ENCODE measurements at places on chromosomes 16 and 17. TPM values are rescaled to one million over a fixed set of nuclear protein-coding genes. Genes with fewer than 3 reads are reported as not detected.
A peak's percentile ranks its signal among the peaks of the same experiment; 100 is the strongest.

DNA sequence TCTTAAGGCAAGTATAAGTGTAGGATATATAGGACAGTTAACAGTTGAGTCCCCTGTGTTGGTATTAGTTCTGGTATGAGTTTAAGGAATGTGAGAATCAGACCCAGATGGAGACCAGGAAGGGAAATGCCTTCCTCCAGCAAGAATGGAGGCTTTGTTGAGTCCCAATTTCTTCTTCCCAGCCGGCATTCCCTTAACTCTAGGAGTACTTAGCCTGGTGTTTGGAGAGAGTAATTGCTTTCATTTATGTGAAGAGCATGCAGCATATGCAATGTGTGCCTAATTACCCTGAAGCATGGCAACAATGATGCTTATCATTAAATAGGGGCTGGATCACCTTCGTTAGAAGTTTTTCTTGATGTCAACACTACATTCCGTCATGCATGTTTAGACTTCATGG, 225.9 kb upstream of the XYLT1 start:
- DNase-seq: no peak

- no peak for DNase-seq
Observed at GRCh38 chr16:49623501-49624266, 232.2 kb downstream of the ZNF423 start.

- DNase-seq: no peak
Observed at GRCh38 chr17:32793841-32794240, 83.1 kb downstream of the MYO1D start.

DNA sequence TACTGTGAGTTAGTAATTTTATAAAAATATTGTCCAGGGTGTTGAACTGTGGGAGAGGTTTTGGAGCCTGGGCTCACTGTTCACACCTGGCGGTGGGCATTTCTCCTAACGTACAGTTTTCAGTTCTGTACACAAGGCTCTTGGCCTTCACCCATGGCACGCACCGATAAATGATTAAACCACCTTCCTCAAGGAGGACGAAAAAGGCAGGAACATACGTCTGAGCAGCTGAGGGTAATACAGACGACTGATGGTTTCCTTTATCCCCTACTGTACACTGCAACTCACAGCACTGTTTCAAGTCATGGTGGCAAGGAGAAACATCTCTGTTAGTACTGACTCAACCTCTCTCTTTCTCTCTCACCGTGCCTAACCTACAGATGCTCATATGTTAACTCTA, 1.4 kb upstream of the ST6GALNAC1 start:
- DNase-seq: no peak

DNA sequence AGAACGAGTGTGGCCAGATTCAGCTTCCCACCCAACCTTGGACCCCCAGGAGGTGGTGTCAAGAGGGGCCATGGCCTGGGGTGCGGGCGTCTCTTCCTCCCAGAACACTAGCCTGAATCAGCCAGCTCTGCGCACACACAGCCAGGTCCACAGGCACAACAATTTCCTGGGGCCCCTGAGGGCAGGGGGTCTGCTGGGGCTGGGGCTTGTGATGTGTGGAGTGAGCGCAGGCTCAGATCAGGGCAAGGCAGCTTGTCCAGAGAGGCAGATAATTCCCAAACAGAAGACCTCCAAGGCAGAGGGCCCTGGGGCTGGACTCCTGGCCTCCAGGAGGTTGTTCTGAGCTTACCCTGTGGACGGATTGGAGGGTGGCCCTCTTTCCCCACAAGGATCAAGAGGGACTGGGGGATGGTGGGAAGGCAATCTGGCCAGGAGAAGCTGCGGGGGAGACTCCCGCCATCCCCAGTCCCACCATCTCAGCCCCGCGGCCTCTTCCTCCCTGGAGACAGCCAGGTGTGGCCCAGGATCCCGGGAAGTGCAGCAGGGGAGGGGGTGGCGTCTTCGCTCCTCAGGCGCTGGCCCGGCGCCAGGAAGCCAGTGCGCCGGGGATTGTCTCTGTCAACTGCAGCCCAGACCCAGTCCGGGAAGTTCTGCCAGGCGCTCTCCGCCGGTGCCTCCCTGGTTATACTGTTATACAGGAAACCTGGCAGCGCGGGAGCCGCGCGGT, 52.0 kb upstream of the AMZ2 start:
- no peak for DNase-seq

DNA sequence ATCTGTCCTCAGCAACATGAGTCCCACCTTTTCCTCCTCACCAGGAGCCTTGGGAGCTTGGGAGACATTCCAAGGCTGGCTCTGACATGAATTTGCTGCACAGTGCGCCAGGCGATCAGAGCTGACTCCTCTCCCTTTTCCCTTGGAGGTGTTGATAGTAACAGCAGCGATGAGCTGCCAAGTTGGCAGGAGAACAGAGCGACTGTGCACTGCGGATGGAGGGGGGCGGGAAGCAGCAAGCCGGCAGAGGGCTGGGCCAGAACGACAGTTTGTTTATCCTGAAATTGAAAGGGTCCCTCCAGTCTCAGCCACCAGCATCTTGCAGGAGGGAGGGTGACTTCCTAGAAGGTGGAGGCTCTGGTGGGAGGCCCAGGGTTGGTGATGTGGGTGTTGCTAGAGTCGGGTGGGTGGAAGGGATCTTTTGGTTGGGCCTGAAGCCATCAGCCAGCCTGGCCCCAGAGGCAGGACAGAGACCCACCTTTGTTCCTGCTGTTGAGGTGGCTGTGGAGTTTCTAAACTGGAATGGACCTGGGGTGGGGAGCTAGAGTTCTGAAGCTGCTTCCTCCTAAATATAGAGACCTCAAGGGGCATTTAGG, 22.5 kb upstream of the DYNLL2 start:
- DNase-seq: no peak

GRCh38 chr16:84818989-84819643, 669 bp upstream of the CRISPLD2 start:
- DNase-seq: no peak

- no peak for DNase-seq
Observed at GRCh38 chr17:79490530-79490929, 120.3 kb downstream of the RBFOX3 start.

- DNase-seq: no peak
Observed at GRCh38 chr16:19842426-19843157, 42.1 kb downstream of the GPRC5B start.

DNA sequence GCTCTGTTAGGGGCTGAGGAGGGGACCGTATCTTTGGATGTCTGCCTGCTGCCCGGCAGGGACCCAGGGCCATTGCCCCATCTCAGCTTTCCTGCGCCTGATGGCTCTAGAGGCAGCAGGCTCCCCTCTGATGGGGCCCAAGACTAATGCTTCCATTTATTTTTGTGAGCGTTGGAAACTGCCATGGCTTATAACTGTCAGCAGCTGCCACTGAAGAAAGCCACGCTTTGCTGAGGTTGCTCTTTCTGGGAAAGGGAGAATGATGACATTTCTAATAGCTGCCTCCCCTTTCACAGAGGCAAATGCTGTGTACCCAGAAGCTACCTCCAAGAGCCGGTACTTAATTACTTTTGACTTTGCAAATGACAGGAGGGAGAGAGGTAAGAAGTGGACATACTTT, 103.8 kb downstream of the HAPSTR1 start:
- no peak for DNase-seq

GRCh38 chr16:66382966-66383299, 16.4 kb downstream of the CDH5 start:
- DNase-seq: no peak

DNA sequence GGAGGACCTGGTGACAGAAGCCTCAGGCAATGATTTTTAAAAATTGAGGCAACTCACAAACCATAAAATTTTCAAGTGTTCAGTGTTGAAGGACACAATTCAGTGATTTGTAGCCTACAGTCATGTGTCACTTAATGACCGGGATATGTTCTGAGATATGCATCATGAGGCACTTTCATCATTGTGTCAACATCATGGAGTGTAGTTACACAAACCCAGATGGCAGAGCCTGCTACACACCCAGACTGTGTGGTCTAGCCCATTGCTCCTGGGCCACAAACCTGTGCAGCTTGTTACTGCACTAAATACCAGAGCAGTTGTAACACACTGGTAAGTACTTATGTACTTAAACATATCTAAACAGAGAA, 1.6 kb downstream of the PRSS41 start:
- no peak for DNase-seq

GRCh38 chr17:59277031-59277430, 54.4 kb upstream of the YPEL2 start:
- DNase-seq: no peak

The EFNB3 gene
- 0.08 TPM for total RNA-seq

- DNase-seq: peak; percentile 60
Observed at GRCh38 chr16:8936421-8936820, 27.3 kb downstream of the USP7 start.

- no peak for DNase-seq
Observed at GRCh38 chr17:44878627-44879221, 20.5 kb downstream of the EFTUD2 start.

The FOXC2 gene
- total RNA-seq: not detected

DNA sequence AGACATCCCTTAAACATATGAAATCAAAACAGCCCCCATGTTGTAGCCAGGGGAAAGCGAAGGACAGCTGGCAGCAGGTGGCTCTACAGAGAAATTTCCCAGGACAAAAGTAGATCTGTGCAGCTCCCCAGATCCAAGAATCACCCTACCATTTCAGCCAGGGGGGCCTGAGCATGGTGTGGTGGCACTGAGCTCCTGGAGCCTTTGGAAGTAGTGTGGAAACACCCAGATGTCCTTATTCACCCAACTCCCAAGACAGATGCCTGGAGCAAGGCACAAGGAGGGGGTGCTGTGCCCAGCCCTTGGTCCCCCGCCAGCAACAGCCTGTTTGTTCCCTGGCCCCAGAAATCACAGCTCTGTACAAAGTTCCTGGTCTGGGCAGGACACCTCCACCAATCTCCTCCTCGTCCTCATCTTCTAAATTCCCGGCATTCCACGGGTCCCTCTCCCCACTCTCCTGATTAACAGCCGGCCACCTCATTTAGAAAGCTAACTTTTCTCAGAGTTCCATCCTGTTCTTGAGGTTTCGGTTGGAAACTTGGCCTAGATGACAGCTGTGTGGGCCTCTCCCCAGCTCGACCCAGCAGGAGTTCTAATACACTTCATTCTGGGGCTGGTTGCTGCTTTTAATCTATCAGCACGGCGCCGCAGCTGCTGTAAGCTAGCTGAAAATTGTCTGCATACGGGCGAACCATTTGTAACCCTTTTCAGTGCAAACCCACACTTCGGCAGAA, 191.1 kb downstream of the C16orf78 start:
- DNase-seq: no peak

The CORO7 gene
- 87.9 TPM for total RNA-seq

GRCh38 chr17:42311240-42312034, 23.1 kb downstream of the STAT5A start:
- DNase-seq: no peak

The SPNS3 gene
- total RNA-seq: 1.1 TPM

The RNF166 gene
- total RNA-seq: 45.0 TPM

The HSF5 gene
- total RNA-seq: 1.2 TPM

DNA sequence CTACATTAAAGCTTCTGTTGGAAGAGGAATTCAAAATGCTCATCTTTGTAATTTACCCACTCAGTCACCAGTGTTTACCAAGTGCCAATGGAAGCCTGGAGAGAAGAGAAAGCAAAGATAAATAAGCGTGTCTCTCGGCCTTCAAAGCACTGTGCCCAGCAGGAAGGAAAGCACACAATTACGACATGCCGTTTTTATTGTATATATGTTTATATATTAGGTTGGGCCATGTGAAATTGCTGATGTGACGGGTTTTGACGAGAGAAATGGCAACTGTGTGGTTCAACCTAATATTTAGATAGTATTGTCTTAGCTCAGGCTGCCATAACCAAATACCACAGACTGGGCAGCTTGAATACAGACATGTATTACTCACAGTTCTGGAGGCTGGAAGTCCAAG, 79.3 kb upstream of the HSBP1 start:
- no peak for DNase-seq

The SLC16A5 gene
- total RNA-seq: 7.2 TPM

The PRSS33 gene
- total RNA-seq: not detected

GRCh38 chr17:82054351-82055022, 2.8 kb downstream of the GPS1 start:
- no peak for DNase-seq

GRCh38 chr16:89478576-89479221, 11.7 kb downstream of the ANKRD11 start:
- no peak for DNase-seq

DNA sequence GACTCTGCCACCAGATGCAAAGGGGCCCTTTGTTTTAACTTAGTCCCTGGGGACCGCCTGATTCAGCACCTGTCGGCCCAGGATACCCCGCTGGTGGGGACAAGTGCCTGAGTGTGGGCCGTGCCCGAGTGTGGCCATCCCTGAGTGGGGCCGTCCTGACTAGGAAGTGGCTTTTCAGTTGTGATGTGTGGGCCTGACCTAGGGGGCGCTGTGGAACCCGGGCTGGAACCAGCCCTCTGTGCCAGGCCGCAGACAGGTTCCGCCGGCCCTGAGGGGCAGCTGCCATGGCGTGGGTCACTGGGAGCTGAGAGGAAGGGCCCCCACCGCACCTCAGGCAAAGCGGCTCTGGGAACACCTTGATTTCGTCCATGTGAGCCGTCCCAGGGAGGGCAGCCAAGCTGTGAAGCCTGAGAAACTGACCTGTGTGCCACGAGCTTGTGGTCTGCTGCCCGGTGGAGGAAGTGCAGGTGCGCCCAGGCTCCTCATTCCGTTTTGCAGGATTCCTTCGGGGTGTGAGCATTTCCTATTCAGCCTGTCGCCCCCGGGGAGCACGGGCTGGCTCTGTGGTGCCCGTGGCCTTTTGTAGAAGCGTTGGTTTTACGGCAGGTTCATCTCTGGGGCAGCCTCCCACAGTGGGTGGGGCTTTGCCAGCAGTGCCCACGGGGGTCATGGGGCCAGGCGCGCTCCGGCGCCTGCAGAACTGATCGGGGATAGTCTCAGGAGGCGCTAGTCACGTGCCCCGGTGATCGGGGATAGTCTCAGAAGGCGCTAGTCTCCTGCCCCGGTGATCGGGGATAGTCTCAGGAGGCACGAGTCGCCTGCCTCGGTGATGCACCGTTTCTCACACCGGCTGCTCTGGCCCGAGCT, 5.3 kb downstream of the RPL13 start:
- peak; percentile 38 for DNase-seq

The PCGF2 gene
- 3.7 TPM for total RNA-seq

DNA sequence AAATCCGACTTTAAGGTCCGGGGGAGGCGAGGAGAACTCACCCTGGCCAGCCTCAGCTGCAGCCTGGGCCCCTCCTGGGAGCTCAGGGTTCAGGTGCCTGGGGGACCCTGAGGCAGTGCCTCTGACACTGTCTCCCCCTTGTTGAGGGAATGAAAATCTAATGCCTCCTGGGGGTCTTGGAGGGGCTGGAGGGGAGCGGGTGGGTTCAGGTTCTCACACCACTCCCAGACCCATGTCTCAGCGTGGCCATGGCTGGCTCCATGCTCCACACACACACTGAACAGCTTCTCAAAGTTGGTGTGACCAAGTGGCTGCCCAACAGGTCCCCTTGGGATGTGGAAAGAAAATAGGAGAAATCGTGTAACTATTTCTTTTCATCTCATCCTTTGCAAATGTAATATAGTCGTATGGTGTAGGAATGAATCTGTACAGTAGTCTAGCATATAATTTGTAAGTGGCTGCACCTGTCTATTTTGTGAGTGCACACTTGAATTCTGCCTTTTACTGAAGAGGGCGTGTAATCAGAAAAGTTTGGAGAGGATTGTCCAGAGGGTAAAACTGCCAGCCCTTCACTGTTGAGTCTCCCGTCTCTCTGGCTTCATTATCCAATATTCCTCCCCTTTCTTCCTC, 788 bp upstream of the PRCD start:
- DNase-seq: no peak

All from activated T-helper 1 cell treated with anti-CD3 and anti-CD28 coated beads, Interleukin-12 subunit alpha, Interleukin-12 subunit beta, Interleukin-2, Interleukin-4 antibody, amounts not matched to agents 30 ng/mL and 10 ng/mL and 1 ng/mL, durations not matched to agents 14 hours and 24 hours and 36 hours (primary cell).